ENCODE measurements at places on chromosomes 12 and 14.

GRCh38 chr12:12925388-12925787 lies 26.6 kb downstream of the GPRC5D start:
- DNase-seq, result no peak

- DNase-seq, result no peak
Measured at GRCh38 chr12:124088217-124088907, 115.3 kb downstream of the ZNF664 start.

DNA sequence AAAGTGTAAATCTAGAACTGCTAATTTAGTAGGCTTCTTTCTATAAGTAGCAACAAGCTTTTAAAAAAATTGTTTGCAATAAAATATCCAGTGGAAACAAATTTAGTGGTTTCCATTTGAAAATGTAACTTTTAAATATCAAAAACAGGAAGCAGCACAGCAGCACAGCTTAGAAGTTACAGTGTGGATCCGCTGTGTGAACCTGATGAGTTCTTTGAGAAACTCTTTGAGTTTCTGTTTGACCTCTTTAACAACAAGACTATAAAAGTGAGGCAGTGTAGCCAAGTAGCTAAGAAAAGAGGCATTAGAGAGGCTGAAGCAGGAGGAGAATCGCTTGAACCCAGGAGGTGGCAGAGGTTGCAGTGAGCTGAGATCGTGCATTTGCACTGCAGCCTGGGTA lies 178.3 kb downstream of the NAV3 start:
- DNase-seq, result no peak

DNA sequence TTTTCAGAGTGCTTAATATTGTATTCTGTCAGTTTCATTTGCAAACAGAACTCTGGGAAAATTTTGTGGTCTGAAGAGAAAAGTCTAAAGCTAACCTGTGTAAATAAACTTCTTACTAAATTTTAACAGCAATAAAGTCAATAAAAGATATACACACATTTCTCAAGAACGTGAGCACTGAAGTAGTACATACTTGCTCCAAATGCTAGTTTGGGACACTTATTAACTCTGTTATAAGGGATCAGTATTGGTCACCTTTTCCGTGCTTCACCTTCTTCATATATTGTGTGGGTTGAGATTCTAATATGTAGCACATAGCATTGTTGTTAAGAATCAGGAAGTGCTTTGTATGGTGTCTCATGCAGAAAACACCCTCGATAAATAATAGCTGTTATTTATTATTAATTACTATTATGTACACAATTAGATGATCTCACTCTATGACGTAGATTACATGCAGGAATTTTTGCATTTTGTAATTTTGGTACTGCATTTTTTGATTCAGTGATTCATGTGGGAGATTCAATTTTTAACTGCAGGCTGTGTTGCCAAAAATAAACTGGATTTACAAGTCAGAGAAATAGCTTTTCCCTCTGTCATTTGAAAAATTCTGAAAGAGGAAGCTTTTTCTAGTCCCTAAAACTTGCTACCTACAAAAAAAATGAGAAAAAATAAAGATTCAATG lies 300.9 kb downstream of the ACSS3 start:
- DNase-seq, result no peak

GRCh38 chr12:130920119-130920703 lies 33.5 kb upstream of the ADGRD1 start:
- DNase-seq, result no peak

- DNase-seq, result no peak
Measured at GRCh38 chr12:119410396-119410795, 75.9 kb downstream of the CCDC60 start.

- DNase-seq, result no peak
Measured at GRCh38 chr12:46259071-46259470, 9.8 kb downstream of the SLC38A1 start.

GRCh38 chr14:34044666-34045306 lies 93.9 kb upstream of the EGLN3 start:
- no peak for DNase-seq

DNA sequence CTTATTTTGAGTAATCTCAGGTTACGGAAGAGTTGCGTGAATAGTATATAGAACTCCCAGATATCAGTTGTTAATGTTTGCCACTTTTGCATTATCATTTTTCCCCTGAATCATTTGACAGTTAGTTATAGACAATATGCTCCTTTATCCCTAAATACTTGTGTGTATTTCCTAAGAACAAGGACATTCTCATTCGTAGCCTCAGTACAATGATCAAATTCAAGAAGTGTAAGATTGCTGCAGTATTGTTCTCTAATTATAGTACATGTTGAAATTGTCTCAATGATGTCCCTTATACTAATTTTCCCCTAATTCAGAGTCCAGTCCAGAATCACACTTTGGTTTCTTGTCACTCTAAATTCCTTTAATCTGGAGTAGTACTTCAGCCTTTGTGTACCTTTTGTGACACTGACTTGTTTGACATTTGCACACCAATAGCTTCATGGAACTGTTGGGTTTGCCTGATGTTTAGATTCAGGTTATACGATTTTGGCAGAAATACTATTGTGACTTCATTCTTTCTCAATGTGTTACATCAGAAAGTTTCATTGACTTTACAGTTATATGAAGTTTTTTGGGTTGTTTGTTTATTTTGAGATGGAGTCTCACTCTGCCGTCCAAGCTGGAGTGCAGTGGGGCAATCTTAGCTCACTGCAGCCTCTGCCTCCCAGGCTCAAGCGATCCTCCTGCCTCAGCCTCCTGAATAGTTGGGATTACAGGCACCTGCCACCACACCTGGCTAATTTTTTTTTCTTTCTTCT lies 13.1 kb downstream of the DYNC1H1 start:
- no peak for DNase-seq

GRCh38 chr14:19823765-19824164 lies 20.2 kb downstream of the OR4N2 start:
- no peak for DNase-seq

- DNase-seq, result no peak
Measured at GRCh38 chr14:57420986-57421385, 30.6 kb downstream of the NAA30 start.

DNA sequence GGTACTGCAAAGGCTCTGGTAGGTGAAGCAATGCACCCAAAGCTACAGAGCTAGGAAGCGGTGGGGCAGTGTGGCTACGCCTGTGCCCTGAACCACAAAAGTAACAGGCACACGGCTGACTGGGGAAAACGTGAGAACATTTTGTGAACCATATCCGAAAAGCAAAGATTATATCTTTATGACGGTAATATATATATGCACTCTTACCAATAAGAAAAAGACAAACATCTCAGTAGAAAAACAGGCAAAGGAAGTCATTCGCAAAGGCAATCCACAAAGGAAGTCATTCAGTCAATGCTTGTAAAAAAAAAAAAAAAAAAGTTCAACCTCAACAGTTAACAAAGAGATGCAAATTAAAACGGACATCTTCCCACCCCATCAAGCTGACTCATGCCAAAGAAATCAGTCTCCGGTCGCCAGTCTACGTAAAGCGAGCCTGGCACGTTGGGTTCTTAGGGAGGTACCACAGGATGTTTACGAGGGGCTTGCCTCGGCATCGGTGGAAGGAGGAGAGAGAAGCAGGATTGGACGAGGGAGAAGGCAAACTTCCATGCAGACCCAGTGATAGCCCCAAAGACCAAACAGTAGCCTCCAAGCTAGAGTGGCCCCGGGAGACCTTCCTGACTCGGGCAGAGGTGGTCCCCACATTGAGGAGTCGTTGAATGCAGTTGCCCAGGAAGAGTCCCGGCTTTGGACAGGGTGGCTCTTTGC lies 39.4 kb upstream of the PPP2R5C start:
- DNase-seq, result no peak

DNA sequence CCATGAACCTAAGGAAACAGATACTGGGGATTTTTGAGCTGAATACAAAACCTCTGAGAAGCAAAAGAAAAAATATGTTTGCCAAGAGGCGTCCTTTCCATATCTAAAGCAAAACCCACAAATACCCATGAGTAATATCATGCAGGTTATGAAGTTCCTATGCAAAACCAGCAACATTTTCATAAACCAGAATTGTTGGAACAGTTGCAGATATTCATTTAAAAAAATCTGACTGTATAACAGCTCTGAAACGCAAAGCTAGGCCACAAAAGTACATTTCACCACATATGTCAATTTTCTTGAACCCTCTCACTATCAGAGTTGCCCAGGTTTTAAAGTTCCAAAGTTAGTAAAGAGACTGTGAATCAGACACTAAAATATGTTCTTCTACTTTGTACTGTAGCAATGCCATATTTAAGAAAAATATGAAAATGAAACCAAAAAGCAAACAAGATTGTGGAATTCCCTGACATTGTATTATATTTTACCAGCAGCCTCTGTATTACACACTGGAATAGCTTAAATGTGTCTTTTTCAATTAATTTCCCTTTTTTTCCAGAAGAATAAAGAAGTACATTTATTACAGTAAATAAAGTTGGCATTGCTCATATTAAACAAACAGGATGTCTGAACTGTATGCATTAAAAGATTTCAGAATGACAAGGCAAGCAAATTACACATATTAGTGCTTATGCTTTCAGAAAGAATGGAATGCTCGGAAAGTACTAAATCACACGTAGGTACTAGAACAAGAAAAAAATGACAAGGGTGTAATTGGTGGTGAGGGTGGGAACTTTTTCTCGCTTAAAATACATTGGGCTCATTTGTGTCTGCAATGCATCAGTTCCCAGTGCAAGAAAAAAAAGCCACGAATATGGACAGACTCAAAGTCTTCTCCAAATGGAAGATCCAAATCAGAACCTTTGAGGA lies 33.6 kb upstream of the HIF1A start:
- DNase-seq, result no peak

DNA sequence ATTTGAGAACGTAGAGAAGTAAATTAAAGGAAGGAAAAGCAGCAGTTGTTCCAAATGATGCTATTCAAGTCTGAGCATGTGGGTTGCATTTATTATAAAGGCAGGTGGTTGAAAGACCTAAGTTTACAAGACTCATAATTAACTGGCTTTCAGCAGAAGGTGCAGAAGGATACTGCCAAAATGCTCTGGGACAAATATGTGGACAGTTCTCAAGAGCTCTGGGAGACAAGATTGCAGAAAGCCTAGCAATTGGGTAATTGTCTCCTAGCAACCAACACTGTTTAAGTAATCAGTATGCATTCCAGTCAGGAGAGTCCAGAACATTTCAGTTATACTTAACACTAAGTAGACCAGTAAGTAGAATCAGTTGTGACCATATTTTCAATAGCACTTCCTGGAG lies 131.5 kb downstream of the GPR135 start:
- peak; percentile 93 for DNase-seq

GRCh38 chr12:9732921-9733461 lies at the start of gene CLECL1:
TSS of gene CLECL1 (minus strand) at chr12:9733097.
- DNase-seq, result no peak

GRCh38 chr12:111842556-111843396 lies 748 bp downstream of the MAPKAPK5 start:
- DNase-seq, result no peak

DNA sequence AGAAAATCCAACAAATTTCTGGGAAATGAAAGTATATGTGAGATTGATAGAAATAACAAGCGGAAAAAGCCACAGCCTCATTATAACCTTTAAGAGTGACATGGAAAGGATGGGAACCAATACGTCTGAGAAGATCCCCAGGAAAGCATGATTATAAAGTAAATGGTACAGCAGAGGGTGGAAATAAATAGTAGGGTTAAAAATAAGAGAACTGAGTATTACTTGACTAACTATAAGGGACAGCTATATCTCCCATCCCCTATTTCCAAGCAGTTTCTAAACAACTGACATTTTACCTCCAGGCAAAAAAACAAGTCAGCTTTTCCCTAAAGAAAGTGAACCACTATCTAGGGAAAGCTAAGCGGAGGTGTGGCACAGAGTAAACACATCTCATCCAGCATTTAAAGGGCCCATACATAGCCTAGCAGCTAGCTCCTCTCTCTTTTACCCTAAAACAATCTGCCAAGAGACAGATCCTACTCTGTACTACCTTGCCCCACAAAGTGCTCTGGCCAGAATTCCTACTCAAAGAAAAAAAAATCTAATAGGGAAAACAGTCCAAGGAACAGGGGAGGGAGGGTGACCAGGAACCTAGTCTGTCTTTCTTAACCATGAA lies 11.2 kb downstream of the OSBPL8 start:
- DNase-seq, result no peak

GRCh38 chr14:89085231-89085731 lies 260.8 kb downstream of the TTC8 start:
- no peak for DNase-seq

DNA sequence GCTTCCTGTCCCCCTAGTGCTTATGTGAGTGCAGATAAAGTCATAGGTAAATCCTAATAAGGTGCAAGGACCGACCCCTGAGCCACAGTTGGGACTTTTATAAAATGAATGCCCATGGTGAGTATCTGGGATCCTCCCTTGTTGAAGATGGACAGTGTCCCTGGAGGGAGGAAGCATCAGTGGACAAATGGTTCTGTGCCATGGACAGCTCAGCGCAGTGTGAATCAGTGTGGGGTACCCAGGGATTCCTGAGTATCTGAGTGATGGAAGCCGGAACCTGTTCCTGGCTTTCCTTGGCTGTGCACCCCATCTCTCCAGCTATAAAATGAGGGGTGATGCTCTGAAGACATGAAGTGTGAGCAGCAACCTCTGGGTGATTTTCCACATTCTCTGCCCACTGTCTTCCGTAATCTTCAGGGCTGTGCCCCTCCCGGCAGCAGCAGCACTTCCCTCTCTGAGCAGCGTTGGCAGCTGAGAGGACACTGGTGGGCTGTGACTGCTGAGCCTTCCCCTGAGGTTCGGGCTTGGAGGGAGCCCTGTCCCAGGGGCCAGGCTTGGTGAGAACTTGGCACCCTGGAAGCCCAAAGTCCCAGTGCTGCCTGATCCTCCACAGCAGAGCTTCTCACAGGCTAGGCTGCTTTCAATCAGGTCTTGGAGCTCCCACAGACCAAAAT lies 25.0 kb downstream of the VCPKMT start:
- no peak for DNase-seq

DNA sequence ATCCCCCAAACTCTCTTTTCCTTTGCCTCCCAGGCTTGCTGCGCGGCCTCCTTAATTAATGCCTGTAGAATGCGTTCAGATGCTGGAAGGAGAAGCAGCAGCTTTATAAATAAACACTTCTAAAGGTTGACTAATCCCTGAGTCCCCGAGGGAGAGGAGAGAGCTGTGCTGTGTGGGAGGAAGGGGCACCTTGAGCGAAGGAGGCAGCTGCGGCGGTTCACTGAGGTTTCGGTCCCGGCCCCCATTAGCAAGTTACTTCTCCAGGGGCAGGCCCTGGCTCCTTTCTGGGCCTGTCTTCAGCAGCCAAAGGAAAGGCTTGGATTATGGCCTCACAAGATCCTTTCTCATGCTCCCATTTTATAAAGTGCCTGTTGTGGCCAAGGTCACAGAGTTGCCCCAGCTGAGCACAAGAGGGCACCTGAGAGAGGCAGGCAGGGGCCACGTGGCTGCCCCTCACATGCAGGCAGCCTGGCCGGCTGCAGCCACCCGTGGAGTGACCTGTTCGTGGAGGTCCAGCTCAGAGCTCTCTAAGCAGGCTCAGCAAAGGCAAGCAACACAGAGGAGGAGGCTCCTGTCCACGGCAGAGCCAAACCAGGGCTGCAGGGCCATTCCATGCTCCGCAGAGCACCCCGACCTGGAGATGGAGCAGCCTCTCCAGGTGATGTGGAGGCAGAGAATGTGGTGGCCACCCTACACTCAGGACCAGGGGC lies 15.0 kb upstream of the CACNA2D4 start:
- DNase-seq, result peak; percentile 6

- DNase-seq, result peak; percentile 16
Measured at GRCh38 chr12:110704750-110705149, 15.8 kb upstream of the HVCN1 start.
